ENCODE measurements at places on chromosomes 3 and 15.

DNA sequence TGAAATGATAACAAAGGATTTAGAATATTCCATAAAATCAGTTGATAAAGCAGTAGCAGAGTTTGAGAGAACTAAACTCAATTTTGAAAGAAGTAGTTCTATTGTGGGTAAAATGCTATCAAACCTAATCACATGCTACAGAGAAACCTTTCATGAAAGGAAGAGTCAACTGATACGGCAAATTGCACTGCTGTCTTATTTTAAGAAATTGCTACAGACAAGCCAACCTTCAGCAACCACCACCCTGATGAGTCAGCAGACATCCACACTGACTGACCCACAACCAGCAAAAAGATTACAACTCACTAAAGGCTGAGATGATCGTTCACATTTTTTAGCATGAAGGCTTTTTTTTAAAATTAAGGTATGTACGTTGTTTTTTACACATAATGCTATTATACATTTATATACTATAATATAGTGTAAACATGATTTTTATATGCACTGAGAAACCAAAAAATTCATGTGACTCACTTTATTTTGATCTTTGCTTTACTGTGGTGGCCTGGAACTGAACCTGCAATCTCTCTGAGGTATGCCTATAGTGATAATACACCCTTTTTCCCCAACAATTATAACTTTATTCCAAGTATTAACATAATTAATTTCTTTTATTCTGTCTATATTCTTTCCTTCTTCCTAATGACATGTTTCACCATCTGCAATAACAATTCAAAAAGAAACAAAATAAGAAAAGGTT, 109.9 kb downstream of the TBC1D5 start:
- no peak for DNase-seq

DNA sequence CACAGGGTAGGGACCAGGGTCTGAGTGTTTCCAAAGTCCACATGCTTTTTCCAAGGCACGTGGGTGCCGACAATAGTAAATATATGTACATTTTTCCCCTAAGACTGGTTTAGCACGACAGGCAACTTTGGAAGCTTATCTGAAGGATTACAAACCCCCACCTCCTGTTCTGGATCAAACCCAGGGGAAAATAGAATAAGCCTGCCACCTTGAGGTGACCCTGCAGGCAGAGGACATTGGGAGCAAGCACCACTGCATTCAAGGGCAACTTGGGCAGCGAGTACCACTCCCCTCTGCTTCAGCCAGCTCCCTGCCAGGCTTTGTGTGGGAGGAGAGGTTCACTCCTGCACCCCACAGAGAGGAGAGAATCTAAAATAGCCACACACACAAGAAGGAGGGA, 44.8 kb downstream of the KBTBD12 start:
- no peak for DNase-seq

DNA sequence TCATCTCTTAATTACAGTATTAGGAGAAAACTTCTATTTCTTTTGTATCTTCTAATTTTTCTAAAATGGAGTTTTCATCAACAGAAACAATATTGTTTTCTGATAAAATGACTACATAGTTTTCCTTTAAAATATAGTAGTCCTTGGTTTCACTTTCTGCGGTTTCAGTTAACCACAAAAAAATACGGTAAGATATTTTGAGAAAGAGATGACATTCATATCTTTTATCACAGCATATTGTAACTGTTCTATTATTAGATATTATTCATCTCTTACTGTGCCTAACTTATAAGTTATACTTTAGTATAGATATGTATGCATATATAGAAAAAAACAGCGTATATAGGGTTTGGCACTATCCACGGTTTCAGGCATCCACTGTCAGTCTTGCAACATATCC, 2.3 kb downstream of the B4GALT4 start:
- DNase-seq = no peak

- DNase-seq = no peak
Measured at GRCh38 chr15:50046159-50046558, 72.9 kb downstream of the ATP8B4 start.

- no peak for DNase-seq
Measured at GRCh38 chr3:158160958-158161357, 51.1 kb downstream of the RSRC1 start.

DNA sequence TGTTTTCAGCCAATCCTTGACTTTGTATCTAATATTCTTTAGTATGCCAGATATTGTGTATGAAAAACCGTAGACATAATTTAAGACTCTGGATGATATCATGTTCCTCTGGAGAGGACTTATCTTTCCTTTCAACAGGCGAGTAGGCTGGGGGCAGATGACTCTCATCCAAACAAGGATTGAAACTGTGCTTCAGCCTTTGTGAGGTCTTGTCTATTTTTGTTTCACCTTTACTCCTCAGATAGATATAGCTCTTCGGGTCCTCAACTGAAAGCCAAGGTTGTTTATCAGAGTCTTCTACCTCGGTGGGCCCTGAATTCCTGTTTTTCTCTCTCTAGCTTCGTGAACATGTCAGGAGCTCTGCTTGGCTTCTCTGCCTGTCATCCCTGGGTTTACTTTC, 66.0 kb downstream of the C3orf20 start:
- no peak for DNase-seq

GRCh38 chr15:76233921-76234320, 77.3 kb downstream of the ETFA start:
- no peak for DNase-seq

- DNase-seq = no peak
Measured at GRCh38 chr15:52787549-52788098, 2.5 kb downstream of the ONECUT1 start.

DNA sequence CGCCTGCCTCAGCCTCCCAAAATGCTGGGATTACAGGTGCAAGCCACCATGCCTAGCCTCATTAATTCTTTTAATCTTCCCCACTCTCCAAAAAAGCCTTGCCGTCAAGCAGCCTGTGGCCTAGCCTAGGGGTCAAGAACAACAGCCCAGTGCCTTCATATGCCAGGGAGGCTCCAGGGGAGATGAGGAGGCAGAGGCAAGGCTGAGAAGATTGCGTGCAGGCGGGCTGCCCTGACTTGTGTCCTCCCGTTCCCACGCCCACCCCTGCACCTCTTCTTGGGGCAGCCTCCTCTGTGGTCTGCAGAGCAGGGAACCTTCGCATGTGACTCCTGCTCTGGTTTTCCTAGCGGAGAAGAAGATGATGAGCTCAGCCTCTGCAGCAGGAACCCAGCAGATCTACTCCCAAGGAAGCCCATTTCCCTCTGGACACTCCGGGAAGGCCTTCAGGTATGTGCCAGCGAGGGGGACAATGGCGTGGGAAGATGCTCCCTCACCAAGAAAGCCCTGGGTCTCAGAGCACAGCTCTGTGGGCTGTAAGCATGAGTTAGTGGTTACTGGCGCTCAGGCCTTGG, 118.5 kb upstream of the ABHD17C start:
- no peak for DNase-seq

- no peak for DNase-seq
Measured at GRCh38 chr15:71530116-71530515, 280.2 kb upstream of the NR2E3 start.

- no peak for DNase-seq
Measured at GRCh38 chr3:59829527-59829926, 779.7 kb upstream of the CFAP20DC start.

DNA sequence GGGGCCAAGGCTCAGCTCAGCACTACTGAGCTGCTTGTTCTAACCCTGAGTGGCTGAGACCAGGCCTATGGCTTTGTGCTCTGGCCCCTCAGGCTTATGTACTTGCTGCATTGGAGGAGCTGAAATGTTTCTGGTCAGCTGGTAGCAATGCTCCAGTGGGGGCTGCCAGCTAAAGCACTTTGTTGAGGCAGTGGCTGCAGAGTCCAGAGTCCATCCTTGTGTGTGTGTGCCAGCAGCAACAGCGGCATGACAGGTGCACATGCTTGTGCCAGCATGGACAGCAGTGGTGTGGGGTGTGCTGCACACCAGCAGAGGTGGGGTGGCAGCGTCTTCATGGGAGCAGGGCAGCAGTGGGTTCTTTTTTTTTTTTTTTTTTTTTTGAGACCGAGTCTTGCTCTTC, 169.1 kb downstream of the VPS8 start:
- DNase-seq = no peak

- DNase-seq = no peak
Measured at GRCh38 chr3:126539558-126540250, 15.7 kb downstream of the CHST13 start.

DNA sequence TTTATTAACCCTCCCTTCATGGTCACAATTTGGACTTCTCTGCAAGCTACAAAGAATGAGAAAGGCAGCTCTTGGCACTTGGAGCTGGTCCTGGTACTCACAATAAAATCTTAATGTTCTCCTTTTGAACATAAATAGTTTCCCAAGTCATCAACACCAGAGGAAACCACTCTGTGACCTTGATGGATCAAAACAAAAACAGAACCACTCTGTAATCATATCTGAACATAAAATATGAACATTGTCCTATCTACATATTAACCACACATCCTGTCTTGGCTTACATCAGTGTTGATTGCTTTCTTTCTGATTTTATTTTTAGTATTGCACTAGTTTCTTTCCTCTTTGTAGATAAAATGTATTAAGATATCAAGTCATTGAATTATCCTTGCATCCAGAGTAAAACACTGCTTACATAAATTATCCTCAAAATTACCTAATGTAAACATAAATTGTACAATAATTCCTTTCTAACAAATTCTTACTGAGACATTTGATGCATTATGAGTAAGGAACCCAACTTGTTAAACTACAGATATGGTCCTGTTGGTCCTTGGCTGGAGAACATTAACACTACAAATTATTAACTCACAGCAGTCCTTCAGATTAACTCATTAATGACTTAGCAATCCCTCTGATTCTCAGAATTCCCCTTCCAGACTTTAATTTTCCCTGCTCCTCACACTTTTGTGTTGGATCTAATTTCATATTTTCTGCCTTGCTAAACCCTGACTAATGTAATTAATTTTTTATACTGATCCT, 860.5 kb downstream of the DIPK2A start:
- DNase-seq = no peak

GRCh38 chr3:142992323-142992722, 9.0 kb upstream of the U2SURP start:
- no peak for DNase-seq

DNA sequence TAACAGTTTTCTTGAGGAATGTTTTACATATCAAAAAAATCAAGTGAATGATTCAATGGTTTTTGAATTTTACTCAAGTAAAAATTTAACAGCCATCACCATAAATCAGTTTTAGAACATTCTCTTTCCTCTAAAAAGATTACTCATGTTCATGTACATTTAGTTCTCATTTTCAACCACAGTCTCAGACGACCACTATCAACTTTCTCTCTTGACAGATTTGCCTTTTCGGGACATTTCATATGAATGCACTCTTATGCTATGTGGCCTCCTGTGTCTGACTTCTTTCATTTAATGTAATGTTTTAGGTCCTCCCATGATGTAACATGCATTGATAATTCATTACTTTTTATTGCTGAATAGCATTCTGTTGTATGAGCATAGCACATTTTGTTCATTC, 309.3 kb upstream of the PLSCR5 start:
- DNase-seq = no peak

DNA sequence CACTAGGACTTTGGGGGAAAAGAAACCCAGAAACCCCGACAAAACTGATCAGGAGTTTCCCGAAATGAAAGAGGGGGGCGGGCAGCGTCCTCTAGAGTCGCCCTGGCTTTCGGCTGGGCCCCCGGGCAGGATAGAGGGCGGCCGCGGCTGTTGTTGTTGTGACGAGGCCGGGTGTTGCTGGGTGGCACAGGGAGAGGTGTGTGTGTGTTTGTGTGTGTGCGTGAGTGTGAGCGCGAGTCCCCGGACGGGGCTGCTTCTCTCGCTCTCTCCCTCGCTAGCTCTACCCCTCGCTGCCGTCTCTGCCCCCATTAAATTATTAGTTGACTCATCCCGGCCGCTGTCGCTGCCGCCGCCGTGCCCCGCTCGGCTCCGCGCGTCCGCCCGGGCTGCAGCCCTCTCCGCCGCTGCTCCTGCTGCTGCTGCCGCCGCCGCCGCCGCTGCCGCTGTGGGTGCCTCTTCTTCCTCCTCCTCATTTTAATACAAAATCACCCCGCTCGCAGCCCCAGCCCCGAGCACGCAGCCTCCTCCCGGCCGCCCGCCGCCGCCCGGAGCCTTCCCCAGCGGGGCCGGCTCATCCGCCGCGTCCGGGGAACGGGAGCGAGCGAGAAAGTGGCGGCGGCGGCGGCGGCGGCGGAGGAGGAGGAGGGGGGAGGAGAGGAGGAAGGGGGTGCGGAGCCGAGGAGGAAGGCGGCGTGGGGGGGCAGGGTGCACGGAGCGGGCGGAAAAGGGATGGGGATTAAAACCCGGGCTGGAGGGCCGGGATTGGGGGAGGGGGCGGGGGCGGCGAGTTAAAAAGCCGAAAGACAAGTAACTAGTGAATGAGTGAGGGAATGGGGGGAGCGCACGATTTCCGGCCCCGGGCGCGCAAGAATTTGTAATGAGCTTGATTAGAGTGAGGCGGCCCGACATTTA, at the start of gene SATB1:
Gene SATB1 (minus strand): TSS at position 611 of the 912 bp plus-strand sequence. CDS start 4,372 bp downstream, outside the sequence.
- DNase-seq = peak; percentile 46

DNA sequence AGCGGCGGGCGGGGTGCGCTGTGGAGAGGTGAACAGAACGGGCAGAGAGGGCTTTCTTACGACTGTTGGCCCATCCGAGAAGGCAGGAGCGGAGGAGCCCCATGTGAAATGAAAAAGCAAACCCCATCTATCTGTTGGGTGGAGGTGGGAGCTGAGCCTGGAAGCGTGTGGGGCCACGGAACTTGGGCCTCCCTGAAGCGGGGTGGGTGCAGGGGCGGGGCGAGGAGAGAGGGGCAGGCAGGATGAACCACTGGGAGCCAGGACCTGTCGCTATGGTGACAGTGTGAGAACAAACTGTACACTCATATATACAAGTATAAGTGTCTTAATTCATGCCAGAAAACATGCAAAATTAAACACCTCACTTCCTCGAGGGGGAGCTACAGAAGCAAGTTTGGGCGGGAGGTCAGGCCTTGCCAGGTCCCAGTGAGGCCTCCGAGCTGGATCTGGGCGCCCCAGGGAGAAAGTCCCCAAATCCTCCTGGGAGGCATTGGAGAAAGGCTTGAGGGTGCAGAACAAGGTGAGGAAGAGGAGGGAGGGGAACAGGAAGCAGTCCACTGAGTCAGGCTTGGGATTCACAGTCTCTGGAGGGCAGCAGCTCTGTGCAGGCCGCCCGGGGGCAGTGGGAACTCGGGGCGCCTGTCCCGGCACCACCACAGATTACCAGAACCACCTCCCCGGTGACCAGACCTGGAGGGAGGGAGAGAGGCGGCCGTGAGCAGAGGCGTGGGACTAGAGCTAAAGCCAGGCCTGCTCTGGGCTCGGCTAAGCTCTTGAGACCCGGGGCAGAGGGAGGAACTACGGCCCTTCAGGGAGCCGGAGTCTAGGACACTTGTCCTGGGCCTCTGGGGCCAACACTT, 34.8 kb downstream of the RBPMS2 start:
- DNase-seq = no peak

Measured in stimulated activated CD8-positive, alpha-beta memory T cell treated with anti-CD3 and anti-CD28 coated beads, Interleukin-2, amount 100 ng/mL, for 1 hour (primary cell).